ENCODE measurements at places on chromosomes 12 and 14.

DNA sequence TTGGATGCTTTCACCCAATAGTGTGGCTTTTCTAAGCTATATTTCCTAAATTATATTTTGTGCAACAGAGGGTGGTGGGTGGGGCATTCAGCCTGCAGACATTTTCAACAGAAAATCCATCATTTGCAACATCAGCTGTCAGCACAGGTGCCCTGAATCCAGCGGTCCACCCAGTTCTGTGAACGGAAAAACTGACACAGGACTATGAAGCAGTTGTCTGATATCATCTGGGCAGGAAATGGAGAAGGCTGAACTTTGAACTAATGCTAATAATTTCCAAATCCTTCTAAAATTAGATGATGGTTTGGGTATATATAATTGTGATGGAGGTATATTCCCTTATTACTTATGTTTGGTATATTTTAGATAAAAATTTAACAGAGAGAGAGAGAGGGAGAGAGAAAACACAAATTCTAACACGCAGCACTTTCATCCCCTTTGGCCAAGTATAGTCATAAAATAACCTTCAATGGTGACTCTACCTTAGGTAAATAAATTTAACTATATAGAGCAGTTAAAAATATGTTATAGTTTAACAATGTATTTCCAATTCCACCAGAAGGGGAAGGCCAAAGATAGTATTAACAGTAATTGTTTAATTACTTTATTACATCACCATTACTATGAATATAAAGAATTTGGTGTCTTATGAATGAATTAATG, 58.3 kb upstream of the PTPRB start:
- no peak for DNase-seq

DNA sequence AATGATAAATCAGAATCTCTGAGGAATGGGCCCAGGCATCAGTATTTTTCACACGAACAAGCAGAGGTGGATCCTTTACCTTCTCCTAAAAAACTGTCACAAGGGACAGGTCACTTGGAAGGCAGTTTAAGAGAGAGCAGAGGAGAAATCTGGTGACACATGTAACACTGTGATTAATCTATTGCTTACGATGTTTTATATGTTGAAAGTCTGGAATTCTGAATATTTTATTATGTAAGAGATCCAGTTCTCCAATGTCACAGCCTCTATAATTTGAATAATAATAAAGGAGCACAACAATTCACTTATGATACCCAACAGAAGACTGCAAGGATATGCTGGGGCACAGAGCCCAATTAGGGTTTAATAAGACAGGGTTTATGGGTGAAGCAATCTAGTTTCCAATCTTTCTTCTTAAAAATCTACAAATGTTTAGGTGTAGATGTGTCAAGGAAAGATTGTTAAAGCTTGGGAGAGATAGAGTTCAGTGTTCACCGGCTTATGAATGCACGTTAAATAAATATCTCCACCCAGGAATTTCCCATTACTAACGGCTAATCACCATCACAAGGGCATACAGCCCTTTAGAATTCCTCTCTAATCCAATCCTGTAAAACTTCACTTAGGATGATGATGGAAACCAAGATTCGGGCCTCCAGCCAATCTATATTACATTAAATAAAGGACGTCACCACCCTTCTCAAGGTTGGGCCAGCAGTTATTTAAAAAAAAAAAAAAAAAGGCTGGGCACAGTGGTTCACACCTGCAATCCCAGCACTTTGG, 23.4 kb downstream of the DUSP16 start:
- DNase-seq = no peak

DNA sequence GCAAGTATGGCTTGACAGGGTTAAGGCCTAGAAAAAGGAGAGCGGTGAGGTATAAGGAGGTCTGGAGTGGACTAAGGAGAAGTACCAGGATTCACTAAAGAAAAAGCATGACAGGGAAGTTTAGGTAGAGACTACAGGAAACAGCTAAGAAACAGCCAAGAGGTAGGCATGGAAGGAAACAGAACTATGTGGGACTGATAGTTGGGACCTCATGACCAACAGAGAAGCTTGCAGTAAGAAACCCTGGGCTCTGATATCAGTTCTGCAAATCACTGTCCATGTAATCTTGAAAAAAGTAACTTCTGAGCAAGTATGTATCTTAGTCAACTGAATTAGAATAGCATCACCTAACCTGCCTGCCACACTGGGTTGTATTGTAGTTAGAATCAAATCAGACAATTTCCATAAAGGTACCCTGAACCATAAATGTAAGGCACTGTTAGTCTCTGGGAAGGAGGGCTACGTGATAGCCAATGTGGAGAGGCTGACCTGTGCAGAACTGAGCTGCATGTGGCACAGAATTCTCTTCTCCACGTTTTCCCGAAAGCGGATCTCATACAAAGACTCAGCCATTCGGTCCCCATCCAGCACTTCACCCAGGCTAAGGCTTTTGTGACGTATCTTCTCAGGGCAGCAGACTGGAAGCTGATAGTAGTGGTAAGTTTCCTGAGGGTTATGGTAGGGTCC, 912 bp downstream of the TM9SF1 start:
- no peak for DNase-seq

DNA sequence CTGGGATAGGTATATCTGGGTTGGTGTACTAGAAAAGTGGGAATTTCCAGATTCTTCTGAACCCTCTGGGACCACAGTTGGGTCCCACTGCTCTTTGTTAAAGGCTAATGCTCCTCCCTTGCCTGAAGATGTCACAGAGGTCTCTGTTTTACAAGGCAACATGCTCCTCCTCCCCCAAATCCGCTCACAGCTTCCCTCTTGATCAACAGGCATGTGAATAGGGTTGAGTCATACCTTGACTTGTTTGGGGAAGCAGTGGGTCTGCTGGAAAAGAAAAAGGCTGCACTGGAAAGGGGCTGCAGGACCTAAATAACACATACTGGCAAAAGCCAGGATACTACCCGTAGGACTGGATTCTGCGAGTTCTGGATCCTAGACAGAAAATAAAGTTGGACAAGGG, 165.4 kb upstream of the TMEM260 start:
- no peak for DNase-seq

All from NCI-H1417 treated with DMSO at 0.1 percent for 48 hours (cell line).